ENCODE measurements at places on chromosomes 11 and 22.

DNA sequence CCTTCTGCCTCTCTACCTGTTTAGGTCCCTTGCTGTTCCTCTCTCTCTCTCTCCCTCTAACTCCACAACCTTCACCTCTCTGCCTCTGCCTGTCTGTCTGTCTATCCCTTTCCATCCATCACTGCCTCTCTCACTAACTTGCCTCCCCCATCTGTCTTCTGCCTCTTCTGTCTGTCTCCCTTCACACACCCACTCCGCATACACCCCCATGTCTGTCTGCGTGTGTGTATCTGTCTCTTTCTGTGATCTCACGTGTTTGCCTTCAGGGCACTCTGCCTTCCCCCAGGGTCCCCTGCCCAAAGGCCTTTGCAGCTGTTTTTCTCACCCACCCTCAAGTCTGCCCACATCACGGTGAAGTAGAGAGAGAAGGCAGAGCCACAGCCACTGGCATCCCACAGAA is 7.9 kb downstream of the RTN4RL2 start:
- no peak for DNase-seq

- no peak for DNase-seq
Observed at GRCh38 chr11:31805629-31806185, 5.4 kb downstream of the PAX6 start.

GRCh38 chr11:107118025-107118720 is 99.9 kb upstream of the GUCY1A2 start:
- DNase-seq = no peak

DNA sequence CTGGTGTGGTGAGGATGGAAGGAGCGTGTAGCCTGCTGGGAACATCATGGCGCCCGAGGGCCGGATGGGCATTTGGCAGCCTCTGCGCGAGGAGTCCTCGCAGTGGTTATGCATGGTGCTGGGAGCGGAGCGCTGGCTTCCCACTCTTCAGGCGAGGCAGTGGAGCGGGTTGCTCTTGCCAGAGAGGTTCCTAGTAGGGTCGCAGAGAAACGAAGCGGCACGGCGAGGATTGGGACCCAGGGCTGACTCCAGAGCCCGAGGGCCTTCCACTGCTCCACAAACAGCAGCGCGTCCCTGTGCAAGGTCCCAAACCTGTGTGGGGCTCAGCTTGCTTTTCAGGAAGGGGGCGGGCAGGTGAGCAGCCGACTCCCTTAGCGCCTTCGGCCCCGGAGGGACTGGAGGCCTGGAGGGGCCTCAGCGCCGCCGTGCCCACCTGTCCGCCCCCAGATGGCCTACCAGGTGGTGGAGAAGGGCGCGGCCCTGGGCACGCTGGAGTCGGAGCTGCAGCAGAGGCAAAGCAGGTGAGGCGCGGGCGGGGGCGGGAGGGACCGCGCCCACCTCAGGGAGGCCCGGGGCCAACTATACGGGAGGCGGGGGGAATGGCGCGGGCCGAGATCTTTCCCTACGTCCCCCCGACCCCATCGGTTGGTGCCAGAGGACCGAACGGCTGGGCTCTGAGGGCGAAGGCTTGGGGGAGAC is 7.2 kb downstream of the ATG16L2 start:
- no peak for DNase-seq

DNA sequence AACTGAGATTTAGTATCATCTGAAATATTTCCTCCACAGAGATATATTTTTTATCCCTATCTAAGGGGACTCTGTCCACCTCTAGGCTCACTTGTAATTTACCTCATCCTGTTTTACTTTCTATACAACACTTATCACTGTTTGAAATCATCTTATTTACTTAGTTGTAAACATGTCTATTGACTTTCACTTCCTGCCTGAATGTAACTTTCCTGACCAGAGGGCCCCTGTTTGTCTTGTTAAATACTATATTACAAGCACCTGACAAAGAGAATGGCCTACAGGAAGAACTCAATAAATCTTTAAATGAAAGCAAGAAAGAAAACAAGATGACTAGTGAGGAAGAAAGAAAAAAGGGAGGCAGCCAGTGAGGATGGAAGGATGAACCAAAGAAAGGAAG is 1727.5 kb downstream of the LRRC4C start:
- no peak for DNase-seq

DNA sequence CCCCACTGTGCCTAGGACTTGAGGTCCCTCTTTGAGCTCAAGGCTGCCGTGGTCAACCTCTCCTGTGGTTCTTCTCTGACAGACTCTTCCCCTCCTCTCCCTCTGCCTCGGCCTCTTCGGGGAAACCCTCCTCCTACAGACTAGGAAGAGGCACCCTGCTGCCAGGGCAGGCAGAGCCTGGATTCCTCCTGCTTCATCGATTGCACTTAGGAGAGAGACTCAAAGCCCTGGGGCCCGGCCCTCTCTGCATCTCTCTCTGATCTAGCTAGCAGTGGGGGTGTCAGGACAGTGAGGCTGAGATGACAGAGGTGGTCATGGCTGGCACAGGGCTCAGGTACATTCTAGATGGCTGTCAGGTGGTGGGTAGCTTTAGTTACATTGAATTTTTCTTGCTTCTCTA is 63.6 kb upstream of the EMID1 start:
- no peak for DNase-seq

DNA sequence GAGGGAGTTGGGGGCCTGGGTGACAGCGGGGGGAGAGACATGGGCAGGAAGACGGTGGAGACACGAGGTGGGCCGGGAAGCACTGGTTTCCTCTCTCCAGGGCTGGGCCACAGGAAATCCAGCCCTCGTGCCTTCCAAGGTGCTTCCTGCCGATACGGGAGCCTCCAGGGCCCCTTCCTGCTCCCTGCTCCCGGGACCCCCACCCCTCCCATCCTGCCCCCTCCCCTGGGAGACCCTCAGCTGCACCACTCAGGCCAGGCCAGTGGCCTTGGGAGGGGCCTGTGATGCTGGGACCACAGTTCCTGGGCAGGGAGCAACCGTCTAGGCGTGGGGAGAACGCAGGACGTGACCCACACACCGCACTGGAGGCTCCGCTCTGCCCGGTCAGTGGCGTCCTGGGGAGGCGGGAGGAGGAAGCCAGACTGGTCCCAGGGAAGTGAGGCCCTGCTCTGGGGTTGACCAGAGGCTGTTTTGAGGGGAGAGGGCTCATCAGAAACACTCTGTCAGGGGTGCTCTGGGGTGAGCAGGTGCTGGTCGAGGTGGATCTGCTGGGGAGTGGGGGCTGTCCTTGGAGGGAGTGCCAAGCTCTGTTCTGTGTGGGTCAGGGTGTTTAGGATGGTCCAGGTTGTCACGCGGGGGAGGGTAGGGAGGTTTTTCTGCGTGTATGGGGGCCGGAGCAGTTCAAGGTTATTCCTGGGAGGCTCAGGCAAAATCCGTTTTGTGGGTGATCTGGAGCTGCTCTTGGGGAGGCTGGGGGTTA is at the start of gene SHANK3:
Gene SHANK3 (plus strand): TSS at position 353 of the 760 bp plus-strand sequence.
- no peak for DNase-seq

GRCh38 chr11:77126861-77127234 is 1.2 kb upstream of the MYO7A start:
- DNase-seq = no peak

DNA sequence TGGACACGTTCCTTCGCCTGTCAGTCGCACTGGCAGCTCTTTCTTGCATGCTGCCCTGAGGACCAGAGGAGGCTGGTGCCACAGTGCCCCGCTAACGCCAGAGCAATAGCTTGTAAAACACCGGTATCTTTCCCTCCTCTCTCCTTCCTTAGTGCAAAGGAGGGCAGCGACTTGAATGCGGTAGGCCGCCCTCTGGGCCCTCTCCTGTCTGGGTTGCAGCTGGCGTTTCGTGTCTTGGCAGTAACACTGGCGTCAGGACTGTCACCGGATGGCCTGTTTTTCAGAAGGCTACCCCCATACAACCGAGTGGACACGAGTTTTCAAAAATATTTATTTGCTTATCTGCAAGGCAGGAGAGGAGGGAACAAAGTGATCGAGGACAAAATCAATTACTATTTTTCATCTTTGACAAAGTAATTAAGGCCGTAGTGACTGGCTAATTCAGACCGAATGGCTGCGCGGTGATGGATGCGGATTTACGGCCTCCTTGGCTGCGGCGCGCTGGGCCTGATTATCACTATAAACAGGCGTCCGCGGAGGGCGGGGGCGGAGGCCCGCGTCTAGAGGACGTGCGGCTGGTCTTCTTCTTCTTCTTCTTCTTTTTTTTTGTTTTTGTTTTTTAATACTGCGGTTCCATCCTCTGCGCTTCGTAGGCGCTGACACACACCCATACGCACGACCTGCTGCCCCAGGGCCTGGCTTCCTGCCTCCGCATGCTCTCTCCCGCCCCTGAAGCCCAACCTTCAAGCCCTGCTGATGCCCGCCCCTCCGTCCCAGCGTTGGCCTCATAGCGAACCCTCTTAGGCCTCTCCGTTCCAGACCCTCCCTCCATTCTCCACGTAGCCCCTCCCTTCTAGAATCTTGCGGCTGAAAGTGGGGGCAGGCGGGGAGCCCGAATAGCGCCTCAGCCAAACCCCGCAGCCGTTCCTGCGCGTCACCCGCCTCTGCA is 2.9 kb upstream of the SLC6A5 start:
- no peak for DNase-seq

DNA sequence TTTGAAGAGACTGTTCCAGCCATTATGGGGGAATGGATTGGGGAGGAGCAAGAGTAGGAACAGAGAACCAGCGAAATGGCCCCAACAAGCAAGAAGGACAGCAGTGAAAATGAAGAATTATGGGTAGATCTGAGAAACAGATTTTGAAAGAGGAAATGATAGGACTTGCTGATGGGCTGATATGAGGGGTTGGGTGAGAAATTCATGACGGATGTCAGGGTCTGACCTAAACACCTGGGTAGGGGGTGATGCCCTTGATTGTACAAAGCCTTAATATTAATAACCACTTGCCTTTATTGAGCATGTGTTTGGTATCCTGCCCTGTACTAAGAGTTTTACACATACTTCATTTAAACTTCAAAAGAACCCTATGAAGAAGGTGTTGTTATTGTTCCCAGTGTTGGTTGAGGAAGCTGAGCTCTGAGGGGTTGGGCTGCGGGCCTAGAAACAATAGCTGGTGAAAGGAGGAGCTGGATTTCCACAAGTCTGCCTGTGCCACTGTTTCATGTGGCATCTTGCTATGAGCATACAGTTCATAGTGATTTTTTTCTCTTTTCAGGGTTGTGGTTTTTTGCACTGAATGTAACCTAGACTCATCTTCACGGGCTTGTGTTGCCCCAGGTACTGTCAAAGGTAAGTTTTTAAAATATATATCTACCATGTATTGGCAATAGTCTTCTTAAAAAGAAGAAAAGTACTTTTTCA is 61.1 kb upstream of the TNRC6B start:
- DNase-seq = no peak

DNA sequence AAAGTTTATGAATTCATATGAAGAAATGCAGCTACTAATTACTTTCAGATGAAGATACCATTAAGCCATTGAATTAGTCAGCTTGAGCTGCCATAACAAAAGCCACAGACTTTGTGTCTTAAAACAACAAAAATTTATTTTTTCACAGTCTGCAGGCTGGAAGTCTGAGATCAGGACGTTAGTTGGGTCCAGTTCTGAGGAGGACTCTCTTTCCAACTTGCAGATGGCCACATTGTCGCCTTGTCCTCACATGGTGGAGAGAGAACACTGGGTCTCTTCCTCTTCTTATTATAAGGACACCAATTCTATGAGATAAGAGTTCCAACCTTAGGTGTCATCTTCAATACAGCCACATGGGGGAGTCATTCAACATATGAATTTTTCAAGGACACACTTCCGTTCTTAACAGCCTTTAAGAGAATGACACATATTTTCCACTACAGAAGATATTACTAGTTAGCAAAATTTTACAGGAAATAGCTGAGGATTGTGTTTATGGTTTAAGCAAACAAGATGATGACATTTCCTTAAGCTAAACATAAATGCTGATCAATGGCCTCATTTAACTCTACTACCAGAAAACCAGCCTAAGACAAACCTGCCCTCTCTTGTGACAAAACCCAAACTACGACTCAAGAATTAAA is 56.0 kb downstream of the DCUN1D5 start:
- no peak for DNase-seq

DNA sequence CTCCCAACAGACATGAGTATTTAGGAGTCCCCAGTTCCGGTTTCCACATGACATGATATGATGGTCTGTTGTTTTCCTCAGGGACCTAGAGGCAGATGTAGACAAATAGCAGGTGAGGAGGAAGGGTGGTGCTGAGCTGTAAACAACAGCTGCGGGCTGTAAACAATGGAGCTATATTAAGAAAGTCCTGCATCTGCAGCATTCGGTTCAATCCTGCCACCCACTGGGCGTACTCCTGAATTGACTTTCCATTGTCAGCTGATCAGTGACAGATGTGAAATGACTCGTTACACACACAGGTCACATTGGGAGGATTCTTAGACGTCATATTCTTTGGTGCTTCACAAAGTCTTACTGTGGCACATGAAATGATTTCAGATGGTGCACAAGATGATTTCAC is 26.8 kb upstream of the RAG1 start:
- no peak for DNase-seq

- DNase-seq = no peak
Observed at GRCh38 chr11:60251485-60252212, 8.7 kb upstream of the MS4A4E start.

DNA sequence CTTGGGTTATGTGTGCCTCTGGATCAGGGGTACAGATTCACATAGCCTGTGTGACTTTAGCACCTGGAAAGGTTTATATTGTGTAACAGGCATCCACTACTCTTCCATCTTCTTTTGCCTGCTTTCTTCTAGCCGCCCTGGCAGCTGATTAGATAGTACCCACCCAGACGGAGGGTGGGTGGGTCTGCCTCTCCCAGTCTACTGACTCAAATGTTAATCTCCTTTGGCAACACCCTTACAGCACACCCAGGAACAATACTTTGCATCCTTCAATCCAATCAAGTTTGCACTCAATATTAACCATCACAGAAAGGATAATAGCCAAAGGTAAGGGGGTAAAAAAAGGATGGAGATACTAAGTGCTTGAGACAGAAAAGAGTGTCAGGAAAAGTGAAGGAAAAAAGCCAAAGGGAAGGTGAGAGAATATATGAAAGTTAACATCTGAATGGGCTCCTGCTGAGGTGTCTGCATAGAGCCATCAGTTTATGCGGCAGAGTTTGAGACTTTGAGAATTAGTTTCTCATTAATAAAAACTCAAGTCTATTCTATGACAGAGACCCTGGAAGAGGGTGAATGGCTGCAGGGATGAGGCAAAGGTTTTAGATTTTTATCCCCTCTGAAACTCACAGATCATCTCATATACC is 2.6 kb upstream of the OR51B6 start:
- DNase-seq = no peak

DNA sequence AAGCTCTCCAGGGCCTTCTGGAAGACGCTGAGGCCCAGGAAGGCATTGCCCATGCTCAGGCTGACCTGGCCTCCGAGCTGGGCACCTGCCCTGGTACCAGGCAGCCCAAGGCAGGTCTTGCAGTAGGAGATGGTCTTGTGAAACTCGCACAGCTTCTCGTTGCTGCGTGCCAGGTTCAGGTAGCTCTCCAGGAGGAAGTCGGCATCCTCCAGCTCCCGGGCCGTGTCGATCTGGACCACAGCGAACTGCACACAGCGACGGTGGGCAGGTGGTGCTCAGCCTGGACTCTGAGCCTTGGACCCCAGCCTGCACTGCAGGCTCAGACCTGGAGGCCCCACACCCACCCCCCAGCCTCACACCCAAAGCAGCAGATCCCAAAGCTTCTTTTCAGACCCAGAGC is 1.0 kb downstream of the RAPSN start:
- no peak for DNase-seq

GRCh38 chr11:75851203-75851602 is 36.2 kb downstream of the UVRAG start:
- DNase-seq = no peak

GRCh38 chr22:49848690-49849160 is 4.9 kb upstream of the ZBED4 start:
- no peak for DNase-seq

Measured in stimulated activated CD4-positive, alpha-beta T cell treated with anti-CD3 and anti-CD28 coated beads, Interleukin-1b, Interleukin-23, amount 100 ng/mL, for 4 hours (primary cell).